ENCODE measurements at places on chromosomes 1 and 21.

GRCh38 chr1:169027607-169028320 is 78.7 kb upstream of the ATP1B1 start:
- no peak for DNase-seq

DNA sequence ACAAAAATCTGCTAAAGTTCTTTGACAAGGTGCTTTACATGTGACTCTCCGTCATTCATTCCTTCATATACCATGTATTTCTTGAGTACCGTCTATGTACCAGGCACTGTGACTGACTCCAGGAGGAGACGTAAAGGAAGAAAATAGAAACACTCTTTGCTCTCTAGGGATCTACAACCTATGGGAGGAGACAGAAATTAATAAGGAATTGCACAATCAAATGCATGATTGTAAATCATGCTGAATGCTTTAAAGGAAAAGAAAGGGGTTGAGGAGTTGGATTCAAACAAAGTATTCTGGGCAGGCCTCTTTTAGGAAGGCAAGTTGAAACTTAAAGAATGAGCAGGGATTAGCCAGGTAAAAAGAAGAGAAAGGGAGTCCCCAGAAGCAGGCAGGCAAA is 239.1 kb upstream of the FGGY start:
- DNase-seq = no peak

DNA sequence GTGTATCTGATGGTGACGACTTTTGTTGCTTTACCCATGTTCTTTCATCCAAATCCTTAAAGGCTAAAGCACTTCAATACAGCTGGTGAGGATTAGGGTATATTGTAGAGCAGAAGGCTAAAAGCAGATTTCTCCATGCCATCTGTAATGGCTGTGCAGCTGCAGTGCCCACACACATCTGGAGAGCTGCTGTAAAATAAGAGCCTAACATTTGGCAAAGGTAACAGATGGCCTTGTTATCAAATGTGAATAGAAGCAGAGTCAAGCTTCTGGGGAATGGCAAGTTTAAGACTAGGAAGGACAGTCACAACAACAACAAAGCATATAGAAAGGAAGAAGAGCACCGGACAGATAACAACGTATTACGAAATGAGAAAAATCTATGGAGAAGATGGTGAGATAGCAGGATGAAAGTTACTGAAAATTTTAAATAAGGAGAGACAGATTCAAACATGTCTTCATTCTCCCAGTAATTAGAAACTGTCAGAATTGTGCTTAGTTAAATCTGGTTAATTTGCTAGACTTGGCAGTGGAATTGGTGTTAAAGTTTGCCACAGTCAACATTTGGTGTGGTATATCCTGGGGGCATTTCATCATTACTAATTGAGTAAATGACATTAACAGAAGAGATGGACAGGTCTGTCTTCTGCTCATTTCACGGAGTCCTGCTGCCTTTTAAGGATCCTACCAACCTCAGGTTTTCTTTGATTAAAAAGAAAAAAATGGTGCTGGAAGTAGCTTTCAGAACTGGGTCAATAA is 1093.2 kb downstream of the ADGRL2 start:
- DNase-seq = no peak

- no peak for DNase-seq
Measured at GRCh38 chr1:77509051-77509492, 173.4 kb downstream of the ZZZ3 start.

DNA sequence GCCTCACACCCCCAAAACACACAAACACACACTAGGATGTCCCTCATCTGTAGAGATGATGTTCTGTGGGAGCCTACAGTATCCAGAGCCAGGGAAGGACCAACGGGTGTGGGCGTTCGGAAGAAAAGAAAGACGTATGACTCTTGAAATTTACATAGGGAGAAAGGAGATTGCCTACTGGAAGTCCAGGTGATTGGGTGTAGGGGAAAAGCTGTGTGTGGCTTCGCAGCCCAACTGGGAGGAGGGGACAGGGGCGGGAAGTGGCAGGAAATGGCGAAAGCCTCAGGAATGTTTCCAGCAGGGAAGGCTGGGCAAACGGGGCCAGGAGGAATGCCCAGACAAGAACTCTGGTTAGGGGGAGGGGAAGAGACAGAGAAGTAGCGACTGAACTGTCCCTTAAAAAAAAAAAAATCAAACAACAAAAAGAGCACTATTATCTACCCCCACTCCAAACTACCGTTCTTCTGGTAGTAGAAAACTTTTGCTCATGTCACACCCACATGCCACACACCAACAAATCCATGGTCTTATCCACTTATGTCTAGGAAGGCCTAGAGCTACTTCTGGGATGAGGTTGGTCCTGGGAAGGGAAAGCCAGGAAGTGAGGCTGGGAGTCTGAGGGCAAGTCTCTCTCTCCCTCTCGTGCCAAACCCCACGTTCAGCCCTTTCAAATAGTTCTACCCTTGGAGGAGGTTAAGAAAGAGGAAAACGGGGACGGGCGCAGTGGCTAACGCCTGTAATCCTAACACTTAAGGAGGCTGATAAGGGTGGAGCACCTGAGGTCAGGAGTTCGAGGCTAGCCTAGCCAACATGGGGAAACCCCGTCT is 1.8 kb upstream of the CKS1B start:
- no peak for DNase-seq

- no peak for DNase-seq
Measured at GRCh38 chr1:167270349-167271092, 49.8 kb downstream of the POU2F1 start.

DNA sequence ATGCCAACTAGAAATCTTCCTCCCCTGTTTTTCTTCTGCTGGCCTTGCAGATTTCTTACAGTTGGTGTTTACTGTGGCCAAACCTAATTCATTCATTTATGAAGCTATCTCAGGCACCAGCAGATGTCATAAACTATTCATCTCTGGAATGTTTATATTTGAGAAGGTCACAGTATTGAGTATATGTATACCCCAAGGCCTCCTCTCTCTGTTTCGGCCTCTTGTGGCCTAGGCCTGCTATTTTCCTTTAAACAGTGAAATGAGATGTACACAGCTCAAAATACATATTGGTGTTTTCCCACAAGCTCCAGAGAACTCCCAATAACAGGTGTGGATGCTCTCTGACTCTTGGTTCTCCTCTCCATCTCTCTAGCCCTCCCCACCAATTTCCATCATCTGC is 520.7 kb upstream of the CAMK1G start:
- no peak for DNase-seq

DNA sequence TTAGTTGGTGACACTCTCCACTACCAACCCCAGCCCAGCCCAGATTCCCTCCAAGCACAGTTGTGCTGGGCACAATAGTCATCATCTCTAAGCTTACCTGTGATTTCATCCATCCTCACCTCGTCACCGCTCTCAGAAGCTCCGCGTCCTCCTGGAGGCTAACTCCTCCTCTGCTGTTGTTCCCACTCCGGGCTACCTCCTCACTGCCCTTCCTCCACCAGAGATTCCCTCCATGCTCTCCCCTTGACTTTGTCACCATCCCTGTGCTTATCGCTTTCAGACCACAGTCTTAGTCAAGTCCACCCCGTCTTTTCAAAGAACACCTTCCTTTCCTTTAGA is 47.0 kb upstream of the KIF26B start:
- no peak for DNase-seq

DNA sequence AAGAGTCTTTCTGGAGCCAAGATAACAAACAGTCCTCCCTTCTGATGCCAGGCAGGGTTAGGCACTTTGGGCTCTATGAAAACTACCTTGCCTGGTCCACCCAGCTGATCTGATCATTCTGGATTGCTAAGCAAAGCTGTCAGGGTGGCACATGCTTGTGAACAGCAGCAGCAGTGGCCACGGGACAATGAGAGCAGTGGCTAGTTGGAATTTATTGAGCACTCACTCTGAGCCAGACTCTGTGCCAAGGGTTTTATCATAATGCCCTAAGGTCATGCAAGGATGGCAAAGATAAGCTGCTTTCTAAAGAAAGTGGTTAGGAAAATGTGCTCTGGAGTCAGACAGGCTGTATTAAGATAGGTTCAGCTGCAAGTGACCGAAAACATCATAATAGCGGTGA is 390.4 kb upstream of the VAMP3 start:
- no peak for DNase-seq

- no peak for DNase-seq
Measured at GRCh38 chr1:44569491-44569890, 104.8 kb downstream of the TMEM53 start.

DNA sequence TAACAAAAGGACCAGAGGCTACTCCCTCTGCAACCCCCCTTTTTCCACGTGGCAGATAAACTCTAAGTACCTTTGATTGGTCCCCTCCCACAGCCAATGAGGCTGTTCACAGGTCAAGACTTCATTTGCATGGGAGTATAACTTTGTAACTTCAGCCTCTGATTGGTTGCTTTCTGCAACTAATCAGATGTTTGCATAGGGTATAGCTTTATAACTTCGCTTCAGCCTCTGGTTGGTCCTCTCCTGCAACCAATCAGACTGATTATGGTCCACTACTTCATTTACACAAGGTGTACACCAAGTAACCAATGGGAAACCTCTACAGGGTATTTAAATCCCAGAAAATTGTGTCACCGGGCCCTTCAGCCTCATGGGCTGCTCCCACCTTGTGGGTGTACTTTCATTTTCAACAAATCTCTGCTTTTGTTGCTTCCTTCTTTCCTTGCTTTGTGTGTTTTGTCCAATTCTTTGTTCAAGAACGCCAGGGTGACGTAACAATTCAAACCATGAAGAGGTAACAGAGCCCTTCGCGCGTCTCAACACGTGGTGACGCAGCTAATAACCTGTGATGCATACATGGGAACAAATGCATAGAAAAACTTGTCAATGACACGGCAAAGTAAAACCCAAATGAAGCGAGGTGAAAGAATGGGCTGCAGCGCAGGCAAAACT is 47.2 kb downstream of the VPS26C start:
- DNase-seq = peak; percentile 1

GRCh38 chr1:94757931-94758330 is 62.2 kb upstream of the SLC44A3 start:
- no peak for DNase-seq

- no peak for DNase-seq
Measured at GRCh38 chr1:153631047-153632022, 2.5 kb upstream of the CHTOP start.

DNA sequence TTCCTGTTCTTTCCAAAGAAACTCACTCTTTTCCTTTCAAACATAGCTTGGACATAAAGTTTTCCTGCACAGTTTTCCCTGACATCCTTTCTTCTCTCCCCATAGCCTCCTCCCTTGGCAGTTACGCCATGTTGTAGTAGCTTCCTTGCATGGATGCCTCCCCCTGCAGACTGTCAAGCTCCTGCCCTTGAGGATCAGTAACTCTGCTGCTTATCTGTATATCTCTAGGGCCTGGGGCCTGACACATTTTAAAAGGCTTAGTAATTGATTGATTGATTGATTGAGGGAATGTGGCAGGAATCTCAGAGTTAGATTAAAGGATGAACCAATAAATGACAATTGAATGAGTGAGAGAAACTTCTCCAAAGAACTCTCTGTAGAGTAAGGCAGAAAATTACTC is 143.7 kb downstream of the NEK7 start:
- DNase-seq = no peak

DNA sequence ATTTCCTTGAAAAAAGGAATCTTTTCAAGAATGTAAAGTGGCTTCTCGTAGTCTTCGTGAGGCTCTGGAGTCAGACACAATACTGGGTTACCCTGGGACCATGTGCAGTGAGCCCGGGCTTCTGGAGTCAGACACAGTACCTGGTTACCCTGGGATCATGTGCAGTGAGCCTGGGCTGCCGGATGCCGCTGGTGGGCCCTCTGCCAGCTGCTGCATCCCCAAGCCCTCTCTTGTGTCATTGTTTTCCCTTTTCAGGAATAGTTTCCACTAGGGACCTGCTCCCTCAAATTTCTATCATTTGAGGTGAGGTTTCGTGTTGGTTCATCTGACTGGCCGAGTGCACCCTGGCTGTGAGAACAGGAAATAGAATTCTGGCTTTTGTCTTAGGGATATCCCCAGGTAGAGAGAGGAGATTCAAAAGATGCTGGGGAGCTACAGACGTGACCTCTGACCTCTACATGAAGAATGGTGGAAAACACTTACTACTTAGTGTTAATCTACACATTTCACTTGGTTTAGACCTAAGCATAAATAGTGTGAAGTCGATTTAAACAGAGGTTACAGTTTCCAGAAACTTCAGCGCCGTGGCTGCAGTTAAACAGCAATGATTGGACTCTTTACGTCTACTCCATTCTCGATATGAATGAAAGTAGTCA is 10.6 kb downstream of the ADARB1 start:
- no peak for DNase-seq

GRCh38 chr1:23936481-23937176 is 23.0 kb upstream of the PNRC2 start:
- no peak for DNase-seq

GRCh38 chr1:30665216-30666010 is 58.0 kb downstream of the MATN1 start:
- DNase-seq = no peak

- DNase-seq = no peak
Measured at GRCh38 chr21:42346441-42346840, 4.4 kb downstream of the TFF2 start.

GRCh38 chr1:1537626-1538250 is 2.7 kb downstream of the TMEM240 start:
- no peak for DNase-seq

GRCh38 chr1:25682059-25682601 is 65.5 kb downstream of the MAN1C1 start:
- DNase-seq = no peak

DNA sequence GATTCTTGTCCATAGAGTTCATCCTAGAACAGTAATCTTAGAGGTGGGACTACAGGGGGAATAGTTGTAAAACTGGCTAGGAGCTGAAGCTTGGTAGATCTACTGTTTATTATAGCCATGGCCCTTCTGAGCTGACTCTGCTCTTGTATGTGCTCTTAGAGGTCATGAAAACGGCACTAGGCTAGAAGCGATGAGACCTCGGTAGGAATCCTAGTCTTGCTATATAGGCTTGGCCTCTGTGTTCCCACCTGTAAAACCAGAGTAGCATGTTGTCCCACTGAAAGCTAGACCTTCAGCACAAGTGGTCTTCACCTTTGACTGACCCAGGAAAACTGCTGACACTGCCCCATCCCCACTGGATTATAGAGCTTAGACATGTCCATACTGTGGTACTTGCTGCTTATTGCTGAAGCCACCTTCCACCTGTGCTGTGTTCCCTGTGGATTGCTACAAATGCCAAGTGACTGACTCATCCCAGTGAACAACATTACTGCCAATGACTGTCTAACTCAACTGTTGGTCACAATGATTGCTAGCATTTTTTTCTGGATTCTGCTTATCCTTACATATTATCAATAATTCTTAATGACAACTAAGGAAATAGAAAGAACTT is 23.0 kb upstream of the PIGC start:
- DNase-seq = no peak

DNA sequence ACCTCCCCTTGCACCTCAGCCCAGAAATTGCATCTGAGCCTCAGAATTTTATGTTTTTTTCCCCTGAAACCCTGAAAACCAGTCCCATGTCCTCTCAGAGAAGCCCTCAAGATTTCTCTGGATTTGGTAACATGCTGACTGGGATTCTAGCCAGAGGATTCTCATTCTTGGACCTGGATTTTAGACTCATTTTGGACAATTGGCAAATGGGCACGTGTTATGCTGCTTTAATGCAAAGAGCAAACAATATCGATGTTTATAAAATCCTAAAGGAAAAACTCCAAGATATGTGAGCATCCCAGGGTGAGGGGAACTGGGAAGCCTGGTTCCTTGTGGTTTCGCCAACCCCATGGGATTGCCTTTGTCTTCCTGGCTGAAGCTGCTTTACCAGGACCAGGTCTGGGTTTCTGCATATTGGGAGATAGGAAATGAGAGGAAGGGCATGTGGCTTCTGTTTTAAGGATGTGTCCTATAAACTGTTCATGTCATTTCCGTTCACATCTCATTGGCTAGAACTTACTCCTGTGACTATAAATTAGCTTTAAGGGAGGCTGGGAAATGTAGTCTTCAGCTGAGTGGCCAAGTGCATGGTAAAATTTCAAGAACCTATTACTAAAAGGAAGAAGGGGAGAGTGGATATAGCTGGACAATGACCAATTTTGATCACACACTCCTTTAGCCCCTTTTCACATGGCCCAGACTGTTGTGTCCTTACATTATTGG is 27.2 kb upstream of the BCL10 start:
- DNase-seq = no peak
